CD4-positive, alpha-beta T cell treated with Interleukin-1 beta for 1 hour (primary cell): ENCODE measurements at places on chromosomes 1 and 21.

GRCh38 chr1:147719029-147719698 is 41.2 kb downstream of the GJA5 start:
- DNase-seq: no peak

DNA sequence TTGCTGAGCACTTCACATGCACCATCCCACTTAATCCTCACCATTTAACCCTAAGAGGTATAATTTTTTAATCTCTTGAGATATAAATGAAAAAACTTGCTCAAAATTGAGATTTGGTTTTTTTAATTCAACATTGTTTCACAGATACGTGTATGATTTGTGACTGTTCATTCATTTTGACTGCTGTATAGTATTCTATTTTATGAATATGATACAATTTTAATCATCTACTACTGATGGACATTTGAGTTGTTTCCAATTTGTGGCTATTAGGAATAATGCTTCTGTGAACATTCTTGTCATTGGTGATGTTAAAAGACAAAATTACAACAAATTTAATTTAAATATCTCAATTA is 617 bp upstream of the ZMYM6 start:
- DNase-seq: no peak

DNA sequence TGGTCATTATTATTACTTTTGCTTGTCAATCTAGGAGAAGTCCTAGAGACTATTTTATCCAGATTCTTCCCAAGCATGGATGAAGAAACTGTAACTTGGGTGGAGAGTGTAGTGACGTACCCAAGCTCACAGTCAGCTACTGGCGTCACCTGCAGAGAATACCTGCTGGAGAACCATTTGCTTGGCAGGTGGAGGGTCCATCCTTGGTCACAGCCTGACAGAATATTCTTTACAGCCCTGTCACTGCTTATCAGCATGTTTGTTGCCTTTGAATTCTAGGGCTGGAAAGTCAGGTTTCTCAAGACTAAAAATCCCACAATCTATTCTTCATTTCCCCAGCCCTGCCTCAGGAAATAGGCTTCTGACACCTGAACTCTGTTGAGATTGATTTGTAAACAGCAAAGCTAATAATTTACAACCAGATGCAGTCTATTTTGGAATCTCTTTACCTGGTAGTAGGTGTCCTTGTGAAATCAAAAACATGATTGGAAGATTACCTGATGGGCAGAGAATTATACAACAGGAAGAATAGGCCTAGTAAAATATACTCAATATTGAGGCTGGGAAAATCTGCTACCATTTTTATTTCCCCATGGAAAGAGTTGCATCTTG is 100.4 kb upstream of the ZNF644 start:
- DNase-seq: no peak

GRCh38 chr1:228487336-228488124 is at the start of gene RNF187:
RNF187 (plus strand) TSS chr1:228487382.
- DNase-seq: peak; percentile 46

GRCh38 chr1:24957016-24957807 is 27.1 kb upstream of the RUNX3 start:
- DNase-seq: peak; percentile 42

DNA sequence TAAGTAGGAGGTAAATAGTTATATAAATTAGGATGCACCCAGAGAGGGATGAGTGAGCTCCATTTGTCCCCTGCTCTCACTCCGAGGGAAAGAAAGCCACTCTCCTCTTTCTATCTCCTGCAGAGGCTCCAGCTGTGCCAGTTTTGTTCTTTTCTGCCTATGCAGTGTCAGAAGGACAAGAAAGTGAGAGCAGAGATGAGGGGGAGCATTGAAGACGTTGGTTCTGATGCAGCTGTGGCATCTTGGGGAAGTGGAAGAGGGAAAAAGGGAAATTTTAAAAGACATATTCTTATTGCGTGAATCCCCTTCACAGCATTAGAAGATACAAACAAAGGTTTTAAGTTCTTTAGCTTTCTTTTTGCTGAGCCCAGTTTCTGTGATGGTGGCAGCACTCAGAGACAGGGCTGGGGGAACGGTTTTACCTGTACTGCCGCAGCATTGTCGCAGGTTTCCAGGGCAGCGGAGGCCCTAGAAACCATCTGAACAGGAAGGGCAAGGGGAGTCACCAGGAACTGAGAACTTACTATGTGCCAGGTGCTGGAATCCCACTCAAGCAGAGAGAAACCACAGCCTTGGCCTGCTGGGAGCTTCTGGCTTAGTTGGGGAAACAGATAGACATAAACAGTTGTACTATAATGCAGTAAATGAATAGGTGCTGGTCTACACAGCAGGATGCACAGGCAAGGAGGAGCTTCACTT is 44.9 kb upstream of the USP24 start:
- no peak for DNase-seq

DNA sequence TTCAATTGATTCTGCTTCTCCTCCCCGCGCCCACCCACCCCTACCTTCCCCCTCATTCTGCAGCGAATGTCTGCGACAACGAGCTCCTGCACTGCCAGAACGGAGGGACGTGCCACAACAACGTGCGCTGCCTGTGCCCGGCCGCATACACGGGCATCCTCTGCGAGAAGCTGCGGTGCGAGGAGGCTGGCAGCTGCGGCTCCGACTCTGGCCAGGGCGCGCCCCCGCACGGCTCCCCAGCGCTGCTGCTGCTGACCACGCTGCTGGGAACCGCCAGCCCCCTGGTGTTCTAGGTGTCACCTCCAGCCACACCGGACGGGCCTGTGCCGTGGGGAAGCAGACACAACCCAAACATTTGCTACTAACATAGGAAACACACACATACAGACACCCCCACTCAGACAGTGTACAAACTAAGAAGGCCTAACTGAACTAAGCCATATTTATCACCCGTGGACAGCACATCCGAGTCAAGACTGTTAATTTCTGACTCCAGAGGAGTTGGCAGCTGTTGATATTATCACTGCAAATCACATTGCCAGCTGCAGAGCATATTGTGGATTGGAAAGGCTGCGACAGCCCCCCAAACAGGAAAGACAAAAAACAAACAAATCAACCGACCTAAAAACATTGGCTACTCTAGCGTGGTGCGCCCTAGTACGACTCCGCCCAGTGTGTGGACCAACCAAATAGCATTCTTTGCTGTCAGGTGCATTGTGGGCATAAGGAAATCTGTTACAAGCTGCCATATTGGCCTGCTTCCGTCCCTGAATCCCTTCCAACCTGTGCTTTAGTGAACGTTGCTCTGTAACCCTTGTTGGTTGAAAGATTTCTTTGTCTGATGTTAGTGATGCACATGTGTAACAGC is 339.9 kb downstream of the NTNG1 start:
- no peak for DNase-seq

GRCh38 chr1:155892796-155893195 is 18.4 kb downstream of the RIT1 start:
- DNase-seq: no peak

- peak; percentile 87 for DNase-seq
Observed at GRCh38 chr1:23809751-23810171, 9.2 kb upstream of the GALE start.

GRCh38 chr1:46179138-46180081 is 3.1 kb upstream of the P3R3URF start:
- DNase-seq: peak; percentile 70

- no peak for DNase-seq
Observed at GRCh38 chr1:85132078-85132720, 68.6 kb downstream of the SYDE2 start.

DNA sequence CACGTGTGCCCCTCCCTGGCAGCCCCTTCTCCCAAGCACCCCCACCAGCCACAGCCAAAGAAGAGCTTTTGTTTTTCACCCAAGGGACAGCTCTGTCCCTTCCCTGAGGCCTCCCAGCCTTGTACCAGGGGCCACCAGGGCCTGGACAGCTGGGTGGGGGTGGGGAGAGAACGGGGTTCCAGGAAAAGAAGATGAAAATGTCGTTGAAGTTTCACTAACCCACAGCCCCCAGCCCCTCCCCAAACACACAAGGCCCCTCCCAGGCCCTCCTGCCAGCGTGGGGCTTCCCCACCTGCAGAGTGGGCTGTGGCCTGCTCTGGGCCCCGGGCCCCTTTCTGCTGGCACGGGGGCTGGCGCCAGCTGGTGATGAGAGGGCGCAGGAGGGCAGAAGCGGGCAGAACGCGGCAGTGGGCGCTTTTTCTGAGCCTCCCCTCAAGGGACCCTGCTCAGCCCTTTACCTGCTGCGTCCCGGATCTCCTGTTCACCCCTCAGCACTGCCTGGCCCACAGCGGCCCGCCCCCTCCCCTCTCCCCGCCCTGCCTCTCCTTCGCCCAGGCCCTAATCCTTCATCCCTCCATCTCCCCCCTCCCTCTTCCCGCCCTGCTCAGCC is 5.5 kb upstream of the ANKRD65 start:
- DNase-seq: no peak

DNA sequence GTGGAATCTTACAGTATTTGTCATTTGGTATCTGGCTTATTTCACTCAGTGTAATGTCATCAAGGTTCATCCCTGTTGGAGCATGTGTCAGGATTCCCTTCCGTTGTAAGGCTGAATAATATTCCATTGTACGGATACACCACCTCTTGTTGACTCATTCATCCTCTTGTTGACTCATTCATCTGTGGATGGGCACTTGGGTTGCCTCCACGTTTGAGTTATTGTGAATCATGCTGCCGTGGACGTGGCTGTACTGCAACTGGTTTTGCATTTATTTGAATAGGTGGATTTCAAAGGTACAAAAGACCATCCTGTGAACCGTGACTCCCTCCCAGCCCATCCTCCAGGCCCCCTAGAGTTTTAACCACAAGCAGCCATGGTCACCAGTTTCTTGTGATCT is 11.9 kb upstream of the TCP10L start:
- DNase-seq: no peak

- DNase-seq: no peak
Observed at GRCh38 chr1:203459671-203460201, 15.9 kb upstream of the PRELP start.

DNA sequence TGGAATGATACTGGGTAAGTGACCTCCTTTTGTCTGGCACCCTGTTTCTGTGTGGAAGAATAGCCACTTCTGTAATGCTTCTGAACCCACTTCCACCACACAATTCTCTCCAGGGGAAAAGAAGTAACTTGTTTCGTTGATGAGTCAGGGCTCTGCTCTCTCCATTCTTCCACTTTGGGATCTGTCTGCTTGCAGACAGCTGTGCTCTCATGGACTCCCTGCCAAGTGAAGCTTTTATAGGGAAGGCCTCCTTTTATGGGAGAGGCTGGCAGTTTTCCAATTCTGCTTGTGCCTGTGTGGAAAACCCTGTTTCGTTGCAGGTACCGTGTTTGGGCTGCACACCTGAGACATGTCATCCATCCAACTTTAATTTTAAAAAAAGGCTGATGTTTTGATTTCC is 130.7 kb downstream of the GIPC2 start:
- no peak for DNase-seq

GRCh38 chr1:199821029-199821779 is 206.3 kb upstream of the NR5A2 start:
- DNase-seq: no peak

DNA sequence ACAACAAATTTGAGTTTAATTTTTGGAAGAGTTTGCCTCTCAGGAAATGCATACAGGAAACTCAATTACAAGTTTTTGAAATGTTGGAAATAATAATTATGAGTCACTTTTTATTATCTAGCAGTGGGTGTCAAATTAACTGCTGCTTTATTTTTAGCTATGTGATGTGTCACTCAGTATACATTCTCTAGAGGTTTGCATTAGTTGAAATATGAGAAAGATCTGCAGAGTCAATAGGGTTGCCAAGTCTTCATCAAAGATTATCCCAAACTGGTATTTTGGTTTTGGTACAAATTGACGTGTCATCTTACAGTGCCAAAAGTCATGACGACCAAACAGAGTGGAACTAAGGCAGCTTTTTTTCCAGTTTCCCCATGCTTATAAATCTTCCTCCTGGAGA is 54.3 kb upstream of the DIPK1A start:
- no peak for DNase-seq

DNA sequence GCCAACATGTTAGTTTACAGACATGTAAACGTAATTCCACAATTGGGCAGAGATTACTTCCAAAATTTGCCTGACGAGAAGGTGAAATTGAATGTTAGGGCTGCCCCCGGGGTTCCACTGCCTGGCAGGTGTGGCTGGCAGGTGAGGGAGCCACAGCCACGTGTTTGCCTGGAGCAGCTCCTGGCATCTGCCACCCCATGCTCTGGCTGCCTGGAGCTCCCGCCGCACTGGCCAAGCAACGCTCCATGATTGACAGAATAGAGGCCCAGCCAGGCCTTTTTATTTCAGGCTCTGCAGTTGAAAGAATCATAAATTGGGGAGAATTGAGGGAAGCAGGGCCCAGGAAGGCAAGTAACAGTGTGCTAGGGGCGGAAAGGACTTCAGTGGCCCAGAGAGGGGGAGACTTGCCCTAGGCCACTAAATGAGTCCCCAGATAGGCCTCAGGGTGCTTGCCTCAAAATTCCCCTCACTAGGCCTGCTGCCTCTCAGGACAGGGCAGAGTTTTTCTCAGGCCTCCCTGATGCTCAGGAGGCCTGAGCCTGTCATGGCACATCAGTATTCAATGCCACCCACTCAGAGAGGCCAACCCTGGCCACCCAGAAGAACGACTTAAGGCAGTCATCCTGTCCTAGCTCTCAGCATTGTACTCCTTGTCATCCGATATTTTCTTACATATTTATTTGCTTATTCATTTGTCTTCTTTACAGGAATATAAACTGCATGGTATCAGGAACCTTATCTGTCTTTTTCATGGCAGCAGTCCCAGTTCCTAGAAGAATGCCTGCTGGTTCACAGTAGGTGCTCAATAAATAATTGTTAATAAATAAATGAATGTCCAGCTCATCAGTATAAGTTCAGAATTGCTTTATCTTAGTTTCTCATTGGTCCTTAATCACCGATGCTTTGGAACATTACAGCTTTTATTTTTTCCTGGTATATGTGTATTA is 16.6 kb upstream of the S1PR1 start:
- DNase-seq: no peak

DNA sequence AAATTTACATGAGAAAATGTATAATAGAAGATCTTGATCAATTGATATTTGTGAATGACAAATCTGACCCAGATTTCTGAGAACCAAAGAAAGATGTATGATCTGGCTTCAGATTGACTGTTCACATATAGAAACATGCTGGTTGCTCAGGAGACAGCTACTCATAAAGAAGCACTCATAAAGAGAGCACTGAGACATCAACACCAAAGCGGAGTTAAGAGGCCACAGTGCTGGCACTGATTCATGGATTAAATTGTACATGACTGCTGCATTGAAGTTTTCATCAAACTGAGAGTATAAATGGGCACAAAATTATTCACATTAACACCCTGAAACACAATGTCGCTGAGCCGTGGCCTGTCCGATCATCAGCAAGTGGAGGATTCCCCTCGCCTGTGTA is 46.2 kb downstream of the SH3GLB1 start:
- no peak for DNase-seq
